Retinal pigment epithelial cell (primary cell): ENCODE measurements at places on chromosomes 2 and 18.

- no peak for DNase-seq
Measured at GRCh38 chr2:42848265-42848664, 55.9 kb upstream of the HAAO start.

GRCh38 chr2:709138-709765 lies 32.0 kb upstream of the TMEM18 start:
- no peak for DNase-seq

DNA sequence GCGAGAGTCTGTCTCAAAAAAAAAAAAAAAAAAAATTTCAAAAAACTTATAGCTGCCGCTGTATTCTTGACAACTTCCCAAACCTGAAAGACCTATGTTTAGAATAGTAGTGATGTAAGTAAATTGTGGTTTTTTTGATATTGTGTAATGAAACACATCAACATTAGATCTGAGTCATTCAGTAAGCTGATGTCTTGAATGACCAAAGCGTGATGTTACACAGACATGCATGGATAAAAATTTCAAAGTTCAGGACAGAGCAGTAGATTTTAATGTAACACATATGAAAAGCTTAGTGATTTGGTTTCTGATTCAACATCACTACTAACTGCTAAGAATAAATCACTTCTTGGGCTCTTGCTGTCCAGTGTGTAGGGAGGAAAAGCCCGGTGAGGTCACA lies 69.3 kb upstream of the MEX3C start:
- DNase-seq: no peak

DNA sequence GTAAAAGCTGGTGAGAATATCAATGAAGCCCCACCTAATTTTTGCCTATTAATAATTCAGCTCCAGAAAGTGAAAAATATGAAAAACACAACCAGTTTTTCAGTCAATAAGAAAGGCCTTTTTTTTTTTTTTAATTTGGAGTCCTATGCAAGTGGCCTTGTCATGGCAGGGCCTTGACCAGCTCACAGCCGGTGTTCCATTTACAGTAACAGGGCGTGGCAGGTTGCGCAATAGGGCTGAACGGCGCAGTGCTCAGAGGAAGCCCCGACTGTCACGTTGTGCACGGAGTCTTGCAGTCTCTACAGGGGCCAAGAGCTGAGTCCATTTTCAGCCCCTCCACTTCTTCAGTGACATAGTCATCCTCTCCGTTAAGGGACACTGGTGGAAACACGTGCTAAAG lies 184.1 kb upstream of the FN1 start:
- no peak for DNase-seq

DNA sequence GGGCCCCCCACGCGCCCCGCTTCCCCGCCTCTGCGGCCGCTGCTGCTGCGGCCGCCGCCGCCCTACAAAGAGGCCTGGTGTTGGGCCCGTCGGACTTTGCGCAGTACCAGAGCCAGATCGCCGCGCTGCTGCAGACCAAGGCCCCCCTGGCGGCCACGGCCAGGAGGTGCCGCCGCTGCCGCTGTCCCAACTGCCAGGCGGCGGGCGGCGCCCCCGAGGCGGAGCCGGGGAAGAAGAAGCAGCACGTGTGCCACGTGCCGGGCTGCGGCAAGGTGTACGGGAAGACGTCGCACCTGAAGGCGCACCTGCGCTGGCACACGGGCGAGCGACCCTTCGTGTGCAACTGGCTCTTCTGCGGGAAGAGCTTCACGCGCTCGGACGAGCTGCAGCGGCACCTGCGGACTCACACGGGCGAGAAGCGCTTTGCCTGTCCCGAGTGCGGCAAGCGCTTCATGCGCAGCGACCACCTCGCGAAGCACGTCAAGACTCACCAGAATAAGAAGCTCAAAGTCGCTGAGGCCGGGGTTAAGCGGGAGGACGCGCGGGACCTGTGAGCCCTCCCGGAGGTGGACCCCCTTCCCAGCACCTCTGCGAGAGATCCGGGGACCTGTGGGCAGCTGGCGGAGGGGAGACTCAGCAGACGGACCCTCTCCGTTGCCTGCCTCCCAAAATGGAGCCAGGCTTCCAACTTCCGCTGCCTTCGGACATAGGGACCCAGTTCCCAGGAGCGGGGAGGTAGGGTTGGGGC lies 1.9 kb downstream of the SP5 start:
- no peak for DNase-seq

DNA sequence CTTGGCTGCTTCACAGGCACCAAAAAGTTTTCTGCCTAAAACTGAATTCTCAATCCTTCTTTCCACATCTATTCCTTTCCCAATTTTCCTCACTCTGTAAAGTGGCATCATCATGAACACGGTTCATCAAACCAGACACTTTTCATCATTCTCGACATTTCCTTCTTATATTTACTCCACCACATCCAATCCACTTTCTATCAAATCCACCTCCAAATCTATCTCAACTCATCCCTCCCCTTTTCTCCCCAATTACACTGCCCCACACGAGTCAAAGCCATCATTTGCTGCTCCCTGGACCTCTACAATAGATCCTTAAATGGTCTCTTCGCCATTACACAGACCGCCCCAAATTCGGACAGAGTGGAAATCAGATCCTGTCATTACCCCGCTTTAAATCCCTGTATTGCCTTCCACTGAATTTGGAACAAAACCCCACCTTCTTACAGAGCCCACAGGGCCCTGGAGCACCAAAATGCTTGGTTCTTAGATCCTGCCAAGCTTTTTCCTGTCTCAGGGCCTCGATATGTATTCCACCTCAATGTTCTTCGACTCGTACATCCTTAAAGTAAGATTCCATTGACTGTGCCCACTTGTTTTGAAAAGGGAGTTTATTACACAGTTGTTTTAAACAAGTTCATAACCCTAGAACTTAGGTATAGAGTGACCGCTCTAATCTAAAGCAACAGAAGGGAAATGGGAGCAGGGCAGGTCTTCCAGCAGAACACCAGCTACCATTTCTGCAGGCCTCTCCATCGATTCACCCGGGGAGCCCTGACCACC lies 856 bp downstream of the ACAA2 start:
- no peak for DNase-seq

GRCh38 chr2:27288610-27289009 lies 6.4 kb downstream of the TRIM54 start:
- DNase-seq: no peak
